ENCODE measurements at places on chromosomes 1 and 21. TPM values are rescaled to one million over a fixed set of nuclear protein-coding genes. Genes with fewer than 3 reads are reported as not detected.

GRCh38 chr1:5479876-5480646, 512.2 kb downstream of the NPHP4 start:
- DNase-seq: no peak

DNA sequence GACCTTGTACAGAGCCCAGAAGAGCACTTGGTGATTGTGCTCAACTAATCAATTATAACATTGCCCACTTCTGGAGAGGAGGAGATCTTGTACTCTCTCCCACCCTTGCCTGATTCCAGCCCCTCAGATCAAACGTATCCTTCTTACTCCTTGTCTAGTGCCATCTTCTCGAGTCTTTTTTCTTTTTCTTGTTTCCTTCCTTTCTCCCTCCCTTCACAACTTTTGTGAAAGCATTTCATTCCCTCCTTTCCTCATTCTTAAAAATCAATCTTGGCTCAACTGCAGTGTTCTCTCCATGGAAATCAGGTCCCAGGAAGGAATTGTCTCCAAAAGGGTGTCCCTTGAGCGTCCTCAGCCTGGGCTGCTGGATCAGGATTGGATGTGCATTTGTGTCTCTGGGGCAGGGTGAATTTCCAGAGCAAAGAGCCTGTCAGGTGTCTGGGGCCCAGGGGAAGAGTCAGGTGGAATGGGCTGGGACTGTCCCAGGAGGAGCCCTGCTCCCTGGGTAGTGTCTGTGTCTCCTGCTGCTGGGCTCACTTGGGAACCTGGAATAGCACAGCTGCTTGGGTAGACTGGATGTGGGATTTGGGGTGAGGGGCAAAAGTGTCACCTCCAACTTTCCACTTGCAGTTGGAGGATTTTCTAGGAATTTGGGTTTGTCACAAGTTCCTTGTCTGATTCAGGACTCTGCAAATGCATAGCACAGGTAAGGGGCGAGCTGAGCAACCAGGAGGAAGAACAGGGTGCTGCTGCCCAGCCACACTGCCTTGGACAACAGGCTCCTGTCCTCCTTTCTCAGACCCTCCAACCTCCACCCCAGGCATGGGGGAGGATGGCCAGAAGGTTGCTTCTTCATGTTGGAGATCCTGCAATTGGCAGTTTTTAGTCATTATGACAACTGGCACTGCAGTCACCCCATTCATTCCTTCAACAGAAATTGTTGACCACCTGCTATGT, 3.3 kb downstream of the SOX13 start:
- DNase-seq: no peak

- no peak for DNase-seq
These were observed 38.0 kb upstream of the DESI2 start for GRCh38 chr1:244614879-244615278.

- DNase-seq: peak; percentile 58
These were observed 38.4 kb downstream of the SPEN start for GRCh38 chr1:15885701-15886610.

DNA sequence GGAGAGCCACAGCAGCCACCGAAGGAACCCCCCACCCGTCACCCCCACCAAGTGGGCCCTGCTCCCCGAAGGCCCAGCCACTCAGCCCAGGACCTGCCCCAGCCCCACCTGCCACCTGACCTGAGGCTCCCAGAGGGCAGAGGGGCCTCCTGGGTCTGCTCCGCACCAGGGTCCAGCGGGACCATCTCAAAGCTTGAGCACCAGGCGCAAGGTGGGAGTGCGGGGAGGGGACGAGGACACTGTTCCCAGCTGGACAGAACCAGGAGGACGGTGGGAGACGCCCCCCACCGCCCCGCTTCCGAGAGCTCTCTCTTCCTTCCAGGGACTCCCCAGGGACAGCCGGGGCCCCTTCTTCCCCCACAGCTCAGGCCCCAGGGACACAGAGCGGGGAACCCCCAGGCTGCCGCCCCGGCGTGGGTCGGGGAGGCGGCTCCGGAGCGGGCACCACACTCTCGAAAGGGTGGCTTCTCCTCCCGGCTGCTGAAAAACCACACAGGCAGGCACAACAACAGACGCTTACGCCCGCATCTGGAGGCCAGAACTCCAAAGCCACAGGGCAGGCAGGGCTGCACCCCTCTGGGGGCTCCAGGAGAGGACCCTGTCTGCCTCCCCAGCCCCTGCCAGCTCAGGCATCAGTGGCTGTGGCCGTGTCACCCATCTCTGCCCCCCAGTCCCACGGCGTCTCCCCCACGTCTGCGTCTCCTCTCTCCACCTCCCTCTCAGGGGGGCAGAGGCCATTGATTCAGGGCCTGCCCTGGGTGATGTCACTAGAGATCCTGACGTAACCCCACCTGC, 1.9 kb upstream of the TTLL10 start:
- no peak for DNase-seq

DNA sequence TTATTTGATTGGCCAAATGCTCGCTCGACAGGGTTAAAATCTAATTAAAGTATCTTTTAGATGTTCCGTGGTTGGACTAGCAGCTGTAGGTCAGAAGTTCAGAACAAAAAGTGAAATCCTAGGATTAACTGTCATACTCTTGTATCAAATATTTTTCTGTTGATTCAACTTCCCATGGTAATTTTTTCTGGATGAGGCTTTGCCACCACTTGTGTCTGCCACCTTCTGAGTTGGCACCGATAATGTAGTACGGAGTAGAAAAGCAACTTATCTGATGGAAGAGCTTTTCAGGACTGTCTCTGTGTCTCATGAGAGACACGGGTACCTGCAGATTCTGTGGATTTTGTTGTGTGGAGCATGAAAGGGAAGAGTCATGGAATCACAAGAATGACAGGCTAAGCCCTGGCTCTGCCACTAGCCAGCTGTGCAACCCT, 44.6 kb upstream of the CNN3 start:
- no peak for DNase-seq

GRCh38 chr1:199551967-199552565, 475.4 kb upstream of the NR5A2 start:
- no peak for DNase-seq

DNA sequence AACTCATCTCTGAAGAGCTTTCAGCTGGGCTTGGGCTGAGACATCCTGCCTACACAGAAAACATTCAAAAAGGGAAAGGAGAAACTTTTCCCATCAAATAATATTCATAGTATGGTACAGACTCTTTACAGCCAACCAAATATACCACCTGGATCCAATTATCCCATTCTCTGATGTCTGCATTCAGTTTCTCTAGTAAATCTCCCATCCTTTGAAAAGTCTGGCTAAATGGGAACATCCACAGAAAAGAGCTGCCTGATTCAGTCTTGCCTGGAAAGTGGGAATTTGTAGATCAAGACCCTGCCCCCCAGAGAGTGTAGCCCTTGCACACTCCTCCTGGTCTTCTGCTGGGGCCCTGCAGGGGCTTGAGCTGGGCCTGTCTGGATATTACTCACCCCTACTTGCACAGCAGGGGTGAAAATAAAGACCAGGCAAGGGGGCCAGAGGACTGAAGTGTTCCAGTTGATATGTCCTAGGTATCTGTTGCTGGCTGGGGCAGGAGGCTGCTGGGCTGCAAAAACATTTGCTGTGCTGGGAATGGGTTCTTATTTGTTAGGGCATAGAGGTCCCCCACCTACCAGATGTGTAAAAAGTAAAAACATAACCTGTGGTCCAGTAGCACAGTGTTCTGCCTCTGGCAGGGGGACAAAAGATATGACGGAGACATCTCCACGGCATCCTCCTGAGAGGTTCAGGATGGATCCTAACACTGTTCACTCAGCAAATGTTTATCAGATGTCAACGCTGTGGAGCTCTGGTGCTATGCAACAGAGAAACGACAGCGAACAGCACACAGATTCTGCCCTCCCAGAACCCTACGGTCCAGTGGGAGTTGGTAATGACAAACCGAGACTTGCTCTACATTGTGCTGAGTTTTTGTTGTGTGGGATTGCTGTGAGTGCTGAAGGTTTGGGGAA, 140.3 kb downstream of the PLXNA2 start:
- no peak for DNase-seq

DNA sequence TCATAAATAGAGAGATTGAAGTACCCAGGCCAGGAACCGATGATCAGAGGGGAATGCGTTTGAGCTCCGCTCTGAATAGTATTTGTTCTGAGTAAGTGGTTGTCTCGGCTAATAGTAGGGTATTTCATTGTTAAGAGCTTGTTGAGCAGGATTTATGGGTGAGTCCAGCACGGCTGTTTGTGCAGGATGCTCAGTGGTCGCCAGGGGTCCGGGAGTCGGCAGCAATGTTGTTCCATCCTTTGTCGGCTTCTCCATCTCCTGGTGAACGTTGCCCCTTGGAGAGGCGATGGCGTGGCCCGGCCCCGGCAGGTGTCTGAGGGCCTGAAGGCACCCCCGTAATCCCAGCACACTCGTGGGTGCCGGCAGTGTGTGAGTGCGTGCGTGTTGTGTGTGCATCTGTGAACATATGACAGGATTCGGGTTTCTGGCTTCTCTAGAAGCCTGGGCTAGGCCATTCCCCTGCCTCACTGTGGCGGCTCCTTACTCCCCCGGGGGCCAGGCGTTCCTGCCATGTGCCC, 160.8 kb upstream of the ARHGEF16 start:
- no peak for DNase-seq

DNA sequence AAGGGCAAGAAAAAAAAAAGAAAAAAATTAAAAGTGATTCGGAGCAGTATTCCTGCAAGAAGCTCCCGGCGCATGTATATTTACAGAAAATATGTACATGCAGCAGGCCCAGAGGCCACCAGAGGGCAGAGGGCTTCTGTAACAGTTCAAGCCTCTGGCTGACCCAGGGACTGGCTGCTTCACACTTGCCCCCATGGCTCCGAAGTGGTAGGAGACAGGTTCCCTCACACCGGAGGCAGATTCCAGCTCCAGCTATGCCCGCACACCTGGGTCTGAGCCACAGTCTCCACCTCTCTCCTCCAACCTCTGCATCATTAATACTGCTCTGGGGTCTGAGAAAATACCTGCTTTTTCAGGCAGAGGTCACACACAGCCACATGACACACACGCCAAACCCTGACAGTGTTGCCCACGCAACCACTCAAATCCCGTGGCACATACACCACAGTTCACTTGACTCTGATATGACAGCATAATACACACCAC, 2.2 kb upstream of the ARHGAP30 start:
- DNase-seq: peak; percentile 65

KRTAP21-2 gene
- total RNA-seq: not detected

HSPG2 gene
- 111 TPM for total RNA-seq
